ENCODE measurements at places on chromosomes 5 and 9. TPM values are rescaled to one million over a fixed set of nuclear protein-coding genes. Genes with fewer than 3 reads are reported as not detected.

The RANBP3L gene
- total RNA-seq, result 1.5 TPM

The PCDHAC1 gene
- total RNA-seq, result 0.18 TPM

GRCh38 chr5:87127426-87127825, 140.3 kb upstream of the RASA1 start:
- no peak overlapping the region for H3K4me3 ChIP-seq
- no peaks in the 10 kb centered on the region for H3K4me1 ChIP-seq
- H3K36me3 ChIP-seq, result no peaks in the 10 kb centered on the region
- no peak overlapping the region for H3K27ac ChIP-seq
- no peak for DNase-seq

DNA sequence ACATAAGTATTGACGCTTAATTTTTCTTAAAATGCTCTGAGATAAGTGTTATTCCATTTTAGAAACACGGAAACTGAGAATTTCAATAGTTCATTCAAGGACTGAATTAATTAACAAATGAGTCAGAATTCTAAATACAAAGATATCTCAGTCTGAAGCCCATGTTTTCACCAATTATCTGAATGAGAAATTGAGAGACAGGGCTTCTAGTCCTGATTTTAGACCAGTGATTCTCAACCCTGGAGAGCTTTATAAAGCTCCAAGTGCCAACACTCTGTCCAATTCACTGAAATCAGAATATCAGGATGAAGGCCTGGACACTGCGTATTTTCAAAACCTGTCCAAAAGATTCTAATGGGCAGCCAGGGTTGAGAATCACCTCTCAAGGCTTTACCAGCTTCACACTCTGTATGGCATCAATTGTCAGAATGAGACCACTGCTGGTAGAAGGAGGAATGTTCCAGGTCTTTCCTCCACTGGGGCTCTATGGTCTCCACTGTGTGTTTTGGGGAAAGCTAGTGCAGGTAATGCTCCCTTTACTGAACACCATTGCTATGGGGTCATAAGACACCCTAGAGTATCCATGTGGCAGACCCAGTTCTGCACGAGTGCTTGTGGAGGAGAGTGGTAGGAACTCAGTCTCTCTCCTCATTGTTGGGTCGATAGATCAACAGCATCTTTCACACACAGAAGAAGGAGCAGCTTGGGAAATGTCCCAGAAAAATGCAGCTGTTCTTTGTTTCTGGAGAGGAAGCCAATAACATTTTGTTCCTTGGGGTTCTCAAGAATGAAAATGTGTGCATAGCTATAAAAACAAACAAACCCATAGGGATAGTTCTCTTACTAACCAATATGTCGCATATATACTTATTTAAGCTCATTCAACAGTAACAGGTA, 99.7 kb upstream of the OSMR start:
- H3K4me1 ChIP-seq, result no peaks in the 10 kb centered on the region
- no peak overlapping the region for H3K27ac ChIP-seq
- H3K27me3 ChIP-seq, result no peaks in the 10 kb centered on the region
- no peaks in the 10 kb centered on the region for H3K36me3 ChIP-seq
- H3K4me3 ChIP-seq, result no peak overlapping the region

DNA sequence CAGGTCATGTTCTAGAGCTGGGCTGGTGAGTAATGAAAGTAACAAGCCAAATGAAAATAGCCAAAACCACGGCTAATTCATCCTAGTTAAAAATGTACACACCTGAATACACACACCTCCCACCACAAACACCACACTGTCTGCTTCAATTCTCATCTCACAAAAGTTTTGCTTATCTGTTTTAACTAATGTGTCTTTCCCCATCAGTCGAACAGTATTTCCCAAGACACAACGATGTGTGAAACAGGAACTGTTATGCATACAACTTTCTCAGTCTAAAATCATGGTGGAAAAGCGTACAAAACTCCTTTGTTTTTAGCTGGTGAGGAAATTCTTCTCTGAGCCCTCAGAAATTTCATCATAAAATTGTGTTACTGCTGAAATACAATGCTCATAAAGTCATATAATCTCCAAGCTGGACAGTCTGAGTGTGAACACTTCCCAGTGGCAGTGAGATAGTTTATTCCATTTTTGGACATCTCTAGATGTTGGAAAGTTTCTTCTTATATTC, 242.4 kb downstream of the EFNA5 start:
- H3K27me3 ChIP-seq, result no peaks in the 10 kb centered on the region
- DNase-seq, result no peak
- no peak overlapping the region for H3K4me3 ChIP-seq
- no peaks in the 10 kb centered on the region for H3K36me3 ChIP-seq

- no peak overlapping the region for H3K27ac ChIP-seq
- H3K27me3 ChIP-seq, result no peaks in the 10 kb centered on the region
- no peaks in the 10 kb centered on the region for H3K4me1 ChIP-seq
- no peak overlapping the region for H3K4me3 ChIP-seq
- DNase-seq, result peak; percentile 23
These were observed 64.1 kb upstream of the FCN1 start for GRCh38 chr9:134981829-134982228.

GRCh38 chr5:142653321-142653720, 32.6 kb downstream of the FGF1 start:
- H3K27me3 ChIP-seq, result no peaks in the 10 kb centered on the region
- no peak overlapping the region for H3K4me3 ChIP-seq
- no peaks in the 10 kb centered on the region for H3K4me1 ChIP-seq
- H3K27ac ChIP-seq, result no peak overlapping the region
- no peaks in the 10 kb centered on the region for H3K36me3 ChIP-seq
- no peak for DNase-seq

DNA sequence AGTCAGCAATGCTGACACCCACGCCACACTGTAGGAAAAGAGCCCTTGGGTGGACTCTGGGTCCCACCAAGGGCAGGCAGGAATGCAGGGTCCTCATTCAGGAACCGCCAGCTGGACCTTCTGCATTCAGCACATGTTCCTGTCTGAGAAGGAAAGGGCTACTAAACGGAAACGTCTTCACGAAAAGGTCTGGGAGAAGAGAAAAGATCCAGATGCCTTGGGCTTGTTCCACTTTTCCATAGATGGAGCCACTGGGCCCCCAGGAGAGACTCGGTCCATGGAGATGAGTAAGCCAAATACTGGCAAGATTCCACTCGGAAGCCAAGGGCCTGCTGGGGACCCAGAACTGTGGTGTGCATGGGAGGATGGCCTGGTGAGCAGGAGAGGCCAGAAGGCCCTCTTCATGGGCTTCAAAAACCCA, 38.4 kb downstream of the LHFPL2 start:
- no peaks in the 10 kb centered on the region for H3K36me3 ChIP-seq
- H3K27me3 ChIP-seq, result no peaks in the 10 kb centered on the region
- H3K4me1 ChIP-seq, result no peaks in the 10 kb centered on the region
- no peak overlapping the region for H3K4me3 ChIP-seq
- no peak overlapping the region for H3K27ac ChIP-seq

DNA sequence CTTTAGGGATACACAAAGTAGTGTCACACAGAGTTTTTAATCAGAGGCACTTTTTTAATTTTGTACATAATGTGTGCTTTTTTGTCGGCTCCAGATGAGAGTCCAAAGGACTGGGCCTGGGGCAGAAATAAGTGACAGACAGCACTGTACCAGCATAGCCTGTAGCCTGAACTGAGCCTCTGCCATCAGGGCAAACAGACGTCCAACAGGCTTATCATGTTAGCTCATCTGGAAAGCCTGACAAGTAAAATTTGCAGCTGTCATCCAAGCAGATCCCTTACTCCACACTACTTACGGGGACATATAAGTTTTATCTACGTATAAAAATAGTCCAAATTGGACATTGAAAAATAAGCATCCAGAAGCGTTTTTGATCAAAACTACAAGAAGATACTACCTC, 233.1 kb upstream of the GAS1 start:
- H3K36me3 ChIP-seq, result no peaks in the 10 kb centered on the region
- H3K4me3 ChIP-seq, result no peak overlapping the region
- no peaks in the 10 kb centered on the region for H3K27me3 ChIP-seq

DNA sequence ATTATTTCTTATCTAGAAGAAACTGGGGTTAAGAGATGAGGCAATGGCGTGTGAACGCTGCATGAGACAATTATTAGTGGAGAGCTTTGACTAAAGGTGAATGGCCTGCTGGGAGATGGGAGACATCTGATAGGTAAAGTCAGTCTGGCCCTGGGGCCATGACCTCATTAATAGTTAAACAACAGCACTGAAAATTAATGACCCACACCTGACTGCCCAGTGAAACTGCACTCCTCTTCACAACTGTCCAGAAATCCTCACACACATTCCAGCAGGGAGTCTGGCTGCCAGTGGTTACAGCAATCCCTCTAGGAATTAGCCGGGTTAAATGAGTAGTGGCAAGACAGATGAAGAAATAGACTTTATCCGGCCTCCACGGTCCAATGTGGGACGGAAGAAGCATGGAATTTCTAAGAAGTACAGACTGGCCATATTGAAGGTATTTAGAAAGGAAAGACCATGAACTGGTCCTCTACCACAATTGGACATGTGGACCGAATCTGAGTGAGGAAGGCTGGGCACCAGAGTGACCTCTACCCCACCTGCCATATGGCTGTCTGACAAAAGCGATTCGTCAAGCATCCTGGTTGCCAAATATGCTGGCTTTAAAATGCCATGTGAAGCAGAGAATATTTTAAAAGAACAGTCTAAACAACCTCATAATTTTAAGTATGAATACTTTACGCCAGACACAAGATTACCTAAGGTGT, 138.4 kb downstream of the EFNA5 start:
- no peaks in the 10 kb centered on the region for H3K4me1 ChIP-seq
- no peak overlapping the region for H3K27ac ChIP-seq
- H3K36me3 ChIP-seq, result no peaks in the 10 kb centered on the region
- DNase-seq, result no peak
- H3K4me3 ChIP-seq, result no peak overlapping the region

- no peaks in the 10 kb centered on the region for H3K36me3 ChIP-seq
- H3K4me3 ChIP-seq, result no peak overlapping the region
- H3K27me3 ChIP-seq, result no peaks in the 10 kb centered on the region
- no peak for DNase-seq
- no peaks in the 10 kb centered on the region for H3K4me1 ChIP-seq
These were observed 28.1 kb downstream of the GPX3 start for GRCh38 chr5:151048526-151048925.

- H3K27ac ChIP-seq, result no peak overlapping the region
- H3K4me3 ChIP-seq, result no peak overlapping the region
- no peak for DNase-seq
- no peaks in the 10 kb centered on the region for H3K4me1 ChIP-seq
- H3K27me3 ChIP-seq, result no peaks in the 10 kb centered on the region
These were observed 2.8 kb upstream of the SLC25A2 start for GRCh38 chr5:141306630-141307029.

GRCh38 chr5:138719811-138720210, 33.4 kb upstream of the CTNNA1 start:
- no peaks in the 10 kb centered on the region for H3K4me1 ChIP-seq
- H3K4me3 ChIP-seq, result no peak overlapping the region
- H3K27ac ChIP-seq, result no peak overlapping the region
- H3K27me3 ChIP-seq, result no peaks in the 10 kb centered on the region

DNA sequence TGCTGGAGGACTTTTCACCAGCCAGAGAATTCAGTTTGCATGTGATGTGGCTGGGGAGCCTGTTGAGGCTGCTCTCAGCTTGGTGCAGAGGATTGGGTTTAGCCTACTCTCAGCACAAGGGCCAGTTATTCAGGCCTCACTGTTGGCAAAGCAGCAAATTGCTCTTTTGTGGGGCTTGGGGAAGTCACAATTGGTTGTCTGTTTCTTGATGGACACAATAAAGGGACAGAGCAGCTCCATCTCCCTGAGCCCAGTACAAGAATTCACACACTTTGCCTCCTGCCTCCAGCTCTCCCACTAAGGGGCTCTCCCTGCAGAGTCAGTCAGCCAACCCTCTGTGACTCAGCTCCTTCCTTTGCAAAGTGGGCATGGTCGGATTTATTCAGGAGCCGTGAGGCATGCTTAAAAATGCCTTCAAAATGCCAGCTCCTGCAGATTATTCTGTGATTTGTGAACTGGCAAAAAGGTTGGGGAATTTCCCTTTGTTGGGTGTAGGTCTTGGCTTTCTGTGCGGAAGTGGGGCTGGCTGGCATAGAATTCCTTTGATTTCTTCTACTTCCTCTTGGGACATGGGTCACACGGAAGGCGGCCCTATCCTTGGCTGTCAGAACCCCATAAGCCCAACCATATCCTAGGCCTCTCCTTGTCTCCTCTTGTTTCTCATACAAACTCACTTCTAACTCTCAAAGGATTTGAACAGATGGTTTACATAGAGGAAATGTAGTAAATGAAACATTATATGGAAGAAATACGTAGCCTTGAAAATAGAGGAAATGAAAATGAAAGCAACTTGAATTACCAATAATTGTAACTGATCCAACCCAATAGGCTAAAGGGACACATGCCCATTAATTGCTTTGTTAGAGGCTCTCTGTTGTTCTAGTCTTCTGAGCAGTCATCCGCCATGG, 118.7 kb upstream of the CD180 start:
- no peak overlapping the region for H3K27ac ChIP-seq
- DNase-seq, result no peak
- H3K4me1 ChIP-seq, result no peaks in the 10 kb centered on the region
- H3K27me3 ChIP-seq, result no peaks in the 10 kb centered on the region
- H3K36me3 ChIP-seq, result no peaks in the 10 kb centered on the region

DNA sequence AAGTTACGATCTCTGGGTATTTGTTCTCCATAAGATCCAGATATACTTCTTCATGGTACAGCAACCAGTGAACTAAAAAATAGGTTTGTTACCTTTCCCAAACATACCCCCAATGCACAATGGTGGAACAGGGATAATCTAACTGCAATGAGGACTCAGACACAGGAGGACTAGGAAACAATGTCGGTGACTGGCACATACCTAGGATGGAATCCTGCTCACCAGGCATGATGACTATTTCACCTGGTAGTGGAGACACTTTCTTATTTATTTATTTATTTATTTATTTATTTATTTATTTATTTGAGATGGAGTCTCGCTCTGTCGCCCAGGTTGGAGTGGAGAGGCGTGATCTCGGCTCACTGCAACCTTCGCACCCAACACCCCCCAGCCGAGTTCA, 159.9 kb upstream of the CCNH start:
- H3K27me3 ChIP-seq, result no peaks in the 10 kb centered on the region
- no peak overlapping the region for H3K27ac ChIP-seq
- no peaks in the 10 kb centered on the region for H3K36me3 ChIP-seq
- H3K4me1 ChIP-seq, result no peaks in the 10 kb centered on the region
- H3K4me3 ChIP-seq, result no peak overlapping the region

GRCh38 chr5:50593681-50594080, 72.8 kb upstream of the PARP8 start:
- DNase-seq, result no peak
- no peak overlapping the region for H3K27ac ChIP-seq
- no peaks in the 10 kb centered on the region for H3K27me3 ChIP-seq
- no peak overlapping the region for H3K4me3 ChIP-seq
- no peaks in the 10 kb centered on the region for H3K36me3 ChIP-seq

DNA sequence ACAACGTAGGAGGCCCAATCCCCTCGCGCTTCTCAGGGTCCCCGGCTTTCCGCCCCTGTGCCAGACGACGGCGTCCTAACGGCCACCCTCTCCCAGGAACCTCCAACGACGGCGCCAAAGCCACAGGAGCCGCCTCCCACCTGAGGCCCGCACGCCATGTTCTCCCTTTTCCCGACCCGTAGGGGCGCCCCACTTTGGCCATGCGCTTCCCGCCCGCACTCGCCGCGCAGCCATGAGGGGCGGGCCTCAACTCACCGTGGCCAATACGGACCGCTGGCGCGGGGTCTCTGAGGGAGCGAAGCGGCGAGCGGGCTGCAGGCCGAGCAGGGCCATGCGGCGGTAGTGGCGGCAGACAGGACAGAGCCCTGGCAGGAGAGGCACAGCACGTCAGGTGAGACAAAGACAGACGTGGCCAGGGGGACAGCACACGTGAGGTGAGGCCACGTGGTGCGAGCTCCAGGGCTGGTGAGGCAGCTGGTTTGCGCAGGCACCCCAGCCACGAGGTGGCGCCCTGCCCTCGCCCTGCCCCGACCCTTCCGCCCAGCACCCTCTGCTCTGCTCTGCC, 1005.5 kb upstream of the PTPRD start:
- no peak overlapping the region for H3K27ac ChIP-seq
- peak; percentile 41 for DNase-seq
- H3K27me3 ChIP-seq, result no peaks in the 10 kb centered on the region
- H3K4me1 ChIP-seq, result no peaks in the 10 kb centered on the region

Data from right lobe of liver (tissue), 6 donors.